Activated CD4-positive, alpha-beta T cell treated with anti-CD3 and anti-CD28 coated beads for 36 hours (primary cell): ENCODE measurements at places on chromosomes 2 and 18. TPM values are rescaled to one million over a fixed set of nuclear protein-coding genes. Genes with fewer than 3 reads are reported as not detected.

- DNase-seq, result no peak
These were observed 260.4 kb upstream of the SP5 start for GRCh38 chr2:170454471-170455372.

DNA sequence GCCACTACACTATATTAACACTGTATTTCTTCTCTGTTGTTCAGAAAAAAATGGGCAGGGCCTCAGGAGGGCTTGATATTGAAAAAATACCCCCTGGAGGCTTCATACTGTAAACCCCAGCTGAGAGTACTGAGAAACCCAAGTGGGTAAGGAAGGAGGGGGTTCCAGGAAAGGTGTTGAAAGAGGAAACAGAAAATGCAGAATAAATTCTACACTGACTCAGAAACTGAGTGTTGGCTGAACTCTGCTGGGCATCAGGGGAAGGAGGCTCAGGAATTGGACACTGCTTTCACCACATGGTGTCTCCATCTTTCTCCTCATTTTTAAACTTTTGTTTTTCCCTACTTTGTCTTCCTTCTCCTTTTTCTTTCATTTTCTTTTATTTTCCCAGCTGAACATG lies 253.7 kb downstream of the DYM start:
- no peak for DNase-seq

DNA sequence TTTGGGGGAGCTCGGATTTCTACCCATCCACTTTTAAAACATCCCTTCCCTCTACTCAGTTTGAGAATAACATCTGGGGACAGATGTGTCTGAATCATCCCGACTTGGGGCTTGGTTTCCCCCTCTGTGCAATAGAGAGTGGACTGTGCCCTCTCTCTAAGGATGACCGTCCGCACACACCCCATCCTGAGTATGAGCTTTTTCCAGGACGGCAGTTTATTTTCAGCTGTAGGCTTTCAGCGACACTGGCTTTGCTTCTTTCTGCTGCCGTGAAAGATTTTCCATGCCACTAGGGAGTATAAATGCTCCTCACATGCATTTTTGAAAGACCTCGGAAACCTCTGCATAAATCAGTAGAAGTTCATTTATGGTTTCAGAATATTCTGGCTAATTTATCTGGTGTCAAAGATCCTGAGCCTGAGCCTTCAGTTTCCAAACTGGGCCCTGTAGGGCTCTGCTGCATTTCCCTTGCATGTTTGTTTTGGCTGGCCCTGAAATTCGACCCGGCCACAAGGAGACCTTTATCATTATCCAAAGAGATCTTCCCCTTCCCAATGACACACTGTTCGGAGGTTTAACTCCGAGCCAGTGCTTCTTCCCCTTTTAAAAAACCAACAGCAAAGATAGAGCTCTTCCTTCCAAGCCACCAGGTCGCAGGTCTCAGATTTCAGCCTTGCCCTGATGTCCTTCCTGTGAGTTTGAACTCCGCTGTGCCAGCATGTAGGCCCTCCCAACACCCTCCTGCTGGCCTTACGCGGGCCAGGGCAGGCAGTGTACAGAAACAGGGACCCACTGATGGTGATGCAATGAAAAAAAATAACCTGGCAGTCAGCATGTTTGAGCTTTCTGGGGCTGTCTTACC lies 53.3 kb downstream of the FECH start:
- DNase-seq, result no peak

DNA sequence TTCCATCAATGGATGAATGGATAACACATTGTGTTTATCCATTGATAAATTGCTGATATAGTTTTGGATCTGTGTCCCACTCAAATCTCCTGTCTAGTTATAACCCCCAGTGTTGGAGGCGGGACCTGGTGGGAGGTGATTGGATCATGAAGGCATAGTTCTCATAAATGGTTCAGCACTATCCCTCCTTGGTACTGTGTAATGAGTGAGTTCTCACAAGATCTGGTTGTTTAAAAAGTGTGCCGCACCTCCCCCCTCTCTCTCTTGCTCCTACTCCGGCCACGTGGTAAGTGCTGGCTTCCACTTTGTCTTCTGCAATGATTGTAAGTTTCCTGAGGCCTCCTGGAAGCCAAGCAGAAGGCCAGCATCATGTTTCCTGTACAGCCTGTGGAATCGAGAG lies 23.9 kb upstream of the SPATA3 start:
- no peak for DNase-seq

- no peak for DNase-seq
These were observed 404.6 kb upstream of the CWC22 start for GRCh38 chr2:180411661-180412060.

DNA sequence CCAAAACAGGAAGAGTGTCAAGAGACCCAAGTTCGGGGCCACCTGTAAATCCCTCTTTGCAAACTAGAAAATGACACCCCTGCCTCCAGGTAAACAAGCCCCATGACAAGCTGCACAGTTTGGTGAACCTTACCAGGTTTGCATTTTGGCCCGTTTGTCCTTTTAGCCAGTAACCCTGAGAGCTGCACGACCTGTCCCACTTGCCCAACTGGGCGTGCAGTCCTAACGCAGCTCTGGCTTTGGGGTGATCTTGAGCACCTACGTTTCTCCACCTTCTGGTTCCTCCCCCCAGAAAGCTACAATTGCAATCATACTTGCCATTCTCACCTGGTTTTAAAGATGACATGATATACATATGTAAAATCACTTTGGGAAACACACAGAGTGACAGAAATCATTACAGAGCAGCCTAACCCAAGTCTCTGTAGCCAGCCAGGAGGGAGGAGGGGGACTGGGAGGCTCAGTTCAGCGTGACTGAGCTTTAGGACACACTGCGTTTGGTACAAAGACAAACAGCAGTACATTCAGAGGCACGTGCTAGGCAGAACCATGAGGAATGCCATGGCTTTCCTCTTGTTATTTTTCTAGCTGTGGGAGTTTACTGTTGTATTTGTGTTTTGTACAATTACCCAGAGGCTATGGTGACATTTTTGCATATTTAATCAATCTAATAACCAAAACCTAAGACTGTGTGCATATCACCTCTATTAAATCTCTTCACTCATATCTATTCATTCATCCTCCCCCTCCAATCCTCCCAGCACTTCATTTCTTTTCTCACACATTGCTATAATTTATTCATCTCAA lies 304.0 kb downstream of the IRS1 start:
- no peak for DNase-seq

- no peak for DNase-seq
These were observed 66.9 kb downstream of the TRAPPC12 start for GRCh38 chr2:3446381-3446780.

- no peak for DNase-seq
These were observed 677.8 kb downstream of the TSN start for GRCh38 chr2:122433123-122433754.

The RIT2 gene
- total RNA-seq, result not detected

GRCh38 chr2:212451786-212452231 lies 86.8 kb downstream of the ERBB4 start:
- DNase-seq, result no peak

DNA sequence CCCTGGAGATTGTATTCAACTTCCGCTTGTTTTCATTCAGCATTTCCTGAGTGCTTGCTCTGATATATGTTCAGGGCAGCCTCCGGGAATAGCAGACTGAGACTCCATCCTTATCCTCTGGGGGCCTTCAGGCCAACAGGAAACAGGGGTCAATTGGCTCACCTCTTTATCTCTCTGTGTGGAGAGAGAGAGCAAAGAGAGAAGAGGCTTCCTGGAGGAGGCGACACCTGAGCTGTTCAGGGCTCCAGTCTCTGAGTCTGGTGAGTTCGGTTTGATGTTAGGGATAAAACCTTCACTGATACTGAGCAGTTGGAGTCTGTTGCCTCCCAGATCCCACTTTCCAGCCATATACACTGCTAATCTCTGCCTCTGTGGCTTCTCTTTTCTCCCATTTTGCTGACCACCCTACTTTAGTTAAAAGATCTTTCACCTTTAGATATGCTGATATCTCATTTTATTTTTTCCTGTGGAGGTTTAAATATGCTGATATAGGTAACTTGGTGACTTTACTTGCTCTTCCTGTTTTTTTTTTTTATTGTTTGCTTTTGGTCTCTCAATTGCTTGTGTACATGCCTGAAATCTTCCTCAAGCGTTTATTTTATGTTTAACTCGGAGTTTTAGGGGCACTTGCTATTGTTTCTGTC lies 56.9 kb downstream of the KCNS3 start:
- no peak for DNase-seq

DNA sequence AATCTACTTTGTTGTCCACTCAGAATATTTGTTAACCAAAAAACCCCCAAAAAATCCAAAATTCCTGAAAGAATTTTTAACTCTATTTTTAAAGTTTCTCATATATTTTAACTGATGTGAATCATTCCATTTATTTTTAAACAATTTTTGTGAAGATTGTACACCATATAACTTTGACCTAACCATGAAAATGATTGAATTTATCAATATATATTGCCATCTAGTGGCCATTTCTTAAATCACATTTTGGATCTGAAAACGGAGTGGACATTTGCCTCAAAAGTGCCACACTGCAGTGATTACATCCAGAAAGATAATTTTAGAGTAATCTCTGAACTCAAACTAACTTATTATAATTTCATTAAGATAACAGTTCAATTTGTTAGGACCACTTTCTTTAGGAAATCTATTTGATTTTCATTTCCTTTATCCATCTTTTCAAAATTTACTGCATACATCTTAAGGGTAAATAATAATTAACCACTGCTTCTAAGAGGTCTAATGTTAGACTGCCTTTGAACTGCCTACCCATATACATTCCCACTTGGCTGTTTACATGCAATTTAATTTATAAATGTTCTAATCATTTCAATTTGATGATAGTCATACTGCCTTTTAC lies 71.1 kb downstream of the DSC3 start:
- DNase-seq, result no peak

The IL1F10 gene
- not detected for total RNA-seq

DNA sequence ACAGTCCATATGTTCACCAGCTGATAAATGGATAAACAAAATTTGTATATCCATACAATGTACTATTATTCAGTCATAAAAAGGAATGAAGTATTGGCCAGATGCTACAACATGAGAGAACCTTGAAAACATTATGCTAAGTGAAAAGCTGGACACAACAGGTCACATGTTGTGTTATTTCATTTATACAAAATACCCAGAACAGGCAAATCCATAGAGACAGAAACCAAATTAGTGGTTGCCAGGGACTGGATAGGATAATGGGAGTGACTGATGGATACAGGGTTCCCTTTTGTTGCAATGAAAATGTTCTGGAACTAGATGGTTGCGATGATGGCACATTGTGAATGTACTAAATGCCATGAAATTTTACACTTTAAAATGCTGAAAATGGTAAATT lies 10.2 kb upstream of the PCARE start:
- no peak for DNase-seq

The CACNB4 gene
- 0.37 TPM for total RNA-seq

The PLCD4 gene
- 0.83 TPM for total RNA-seq

DNA sequence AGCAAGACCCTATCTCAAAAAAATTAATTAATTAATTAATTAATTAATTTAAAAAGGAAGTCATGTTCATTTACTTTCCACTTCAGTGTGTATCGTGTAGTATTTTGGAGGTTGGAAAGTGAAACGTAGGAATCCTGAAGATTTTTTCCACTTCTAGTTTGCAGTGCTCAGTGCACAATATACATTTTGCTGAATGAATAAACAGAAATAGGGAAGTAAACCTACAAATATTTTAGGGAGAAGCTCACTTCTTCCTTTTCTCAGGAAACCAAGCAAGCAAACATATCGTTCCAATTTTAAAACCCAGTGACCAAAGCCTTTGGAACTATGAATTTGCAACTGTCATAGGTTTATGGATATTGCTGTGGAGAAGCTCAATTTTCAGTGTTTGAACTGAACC lies 27.8 kb downstream of the SLC14A1 start:
- no peak for DNase-seq

The WDFY1 gene
- total RNA-seq, result 37.5 TPM

The CHRNG gene
- total RNA-seq, result not detected

DNA sequence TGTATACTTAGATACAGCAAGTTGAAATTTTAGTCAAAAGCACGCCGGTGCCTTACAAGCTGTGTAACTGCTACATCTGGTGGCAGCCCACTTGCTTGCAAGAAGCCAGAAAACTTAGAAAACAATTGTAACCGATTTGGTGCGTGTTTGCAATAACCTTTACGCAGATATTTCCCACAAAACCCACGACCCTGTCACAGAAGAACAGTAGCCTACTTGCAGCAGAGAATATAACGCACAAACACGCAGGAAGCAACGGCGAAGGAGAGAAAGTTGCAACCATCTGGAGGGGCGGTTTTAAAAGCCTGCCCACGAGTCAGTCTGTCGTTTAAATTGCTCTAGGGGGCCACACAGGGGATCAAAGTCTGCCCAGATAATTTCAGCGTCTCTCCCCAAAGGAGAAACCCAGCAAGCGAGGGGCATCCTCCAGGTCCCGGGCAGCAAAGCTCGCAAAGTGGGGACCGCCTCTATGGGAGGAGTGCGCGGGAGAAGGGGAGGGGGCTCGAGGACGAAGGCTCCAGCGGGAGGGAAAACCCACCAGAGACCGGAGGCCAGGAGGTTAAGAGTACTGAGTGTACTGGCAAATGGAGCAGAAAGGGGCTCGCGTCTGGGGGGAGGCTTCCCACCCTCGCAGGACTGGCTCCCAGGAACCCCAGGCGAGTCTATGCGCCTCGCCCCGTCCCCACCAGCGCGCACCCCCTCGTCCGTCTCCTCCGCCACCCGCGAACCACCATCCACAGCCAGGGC lies 1.1 kb downstream of the TLK1 start:
- peak; percentile 67 for DNase-seq

- no peak for DNase-seq
These were observed 618.3 kb upstream of the SETBP1 start for GRCh38 chr18:44062345-44062744.

The SMCHD1 gene
- 121 TPM for total RNA-seq

The ANKRD29 gene
- 0.21 TPM for total RNA-seq

- DNase-seq, result no peak
These were observed 24.8 kb downstream of the ESCO1 start for GRCh38 chr18:21575656-21576055.

DNA sequence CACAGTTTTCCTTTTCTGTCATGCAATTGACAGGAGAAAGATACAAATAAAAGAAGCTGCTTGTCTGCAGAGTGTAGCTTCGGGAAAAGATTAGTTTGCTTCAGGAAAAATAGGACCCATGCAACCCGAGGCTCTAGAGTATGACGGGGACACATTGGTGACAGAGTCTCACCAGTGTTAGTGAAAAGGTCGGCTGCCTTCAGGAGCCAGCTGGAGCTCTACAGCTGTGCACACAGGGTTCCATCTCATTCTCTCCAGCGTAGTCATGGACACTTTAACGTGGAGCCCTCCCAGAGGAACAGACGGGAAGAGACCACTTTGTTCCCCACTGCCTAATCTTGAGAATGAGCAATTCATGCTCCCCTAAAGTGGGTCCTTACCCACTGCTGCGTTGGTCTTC lies 42.9 kb downstream of the FECH start:
- DNase-seq, result no peak
